ENCODE measurements at places on chromosomes 6 and 20.

- no peak for DNase-seq
These were observed 1.9 kb upstream of the HMGA1 start for GRCh38 chr6:34234667-34235306.

GRCh38 chr6:149242883-149243282, 74.6 kb upstream of the TAB2 start:
- DNase-seq, result no peak

GRCh38 chr6:119325559-119326265, 23.8 kb downstream of the MAN1A1 start:
- no peak for DNase-seq

DNA sequence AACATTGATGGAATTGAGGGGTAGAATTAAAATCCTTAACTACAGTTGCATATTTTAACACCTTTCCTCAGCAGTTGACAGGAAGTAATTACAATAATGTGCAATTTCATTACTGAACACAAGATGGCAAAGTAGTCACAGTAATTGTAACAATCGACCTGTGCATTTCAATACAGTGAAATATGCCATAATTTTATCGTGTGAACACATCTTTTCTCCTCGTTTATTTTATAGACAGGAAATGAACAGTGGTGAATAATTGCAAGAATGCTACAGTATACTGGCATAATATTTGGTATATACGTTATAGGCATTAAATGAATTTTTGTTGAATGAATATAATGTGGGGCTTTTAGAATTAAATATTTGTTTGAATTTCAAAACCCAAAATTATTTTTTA, 25.0 kb downstream of the CYB5R4 start:
- DNase-seq, result peak; percentile 30

- DNase-seq, result no peak
These were observed 10.5 kb downstream of the NKX2-2 start for GRCh38 chr20:21503345-21503744.

- peak; percentile 70 for DNase-seq
These were observed 706 bp downstream of the ZNF184 start for GRCh38 chr6:27472182-27472616.

- peak; percentile 73 for DNase-seq
These were observed 82.0 kb downstream of the JPH2 start for GRCh38 chr20:44104798-44105517.

DNA sequence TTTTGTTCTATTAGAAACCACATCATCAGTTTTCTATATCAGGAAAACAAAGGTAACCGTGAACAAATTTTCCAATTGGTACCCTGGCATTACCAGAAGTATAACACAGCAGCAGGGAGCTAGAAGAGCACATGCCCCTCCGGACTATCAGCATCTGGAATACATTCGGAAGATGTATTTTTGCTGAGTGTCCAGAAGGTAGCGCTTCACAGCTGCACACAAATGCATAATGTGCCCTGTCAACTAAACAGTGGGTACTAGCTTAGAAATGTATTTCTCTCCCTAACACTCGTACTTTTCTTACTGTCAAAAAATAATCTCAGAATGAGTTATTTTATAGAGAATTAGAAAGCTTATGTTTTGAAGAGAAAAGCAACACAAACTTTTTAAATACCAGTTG, 77.6 kb downstream of the HUS1B start:
- no peak for DNase-seq

DNA sequence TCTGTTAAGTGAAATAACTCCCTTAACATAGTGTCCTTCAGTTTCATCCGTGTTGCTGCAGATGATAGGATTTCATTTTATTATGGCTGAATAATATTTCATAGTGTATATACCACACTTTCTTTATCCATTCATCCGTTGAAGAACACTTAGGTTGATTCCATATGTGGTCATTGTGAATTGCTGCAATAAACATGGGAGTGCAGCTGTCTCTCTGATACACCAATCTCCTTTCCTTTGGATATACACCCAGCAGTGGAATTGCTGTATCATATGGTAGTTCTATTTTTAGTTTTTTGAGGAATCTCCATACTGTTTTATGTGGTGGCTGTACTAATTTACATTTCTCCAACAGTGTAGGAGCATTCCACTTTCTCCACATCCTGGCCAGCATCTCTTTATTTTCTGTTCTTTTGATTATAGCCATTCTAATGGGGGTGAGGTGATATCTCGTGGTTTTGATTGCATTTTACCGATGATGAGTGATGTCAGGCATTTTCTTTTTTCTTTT, 193.2 kb downstream of the SLC16A10 start:
- no peak for DNase-seq

DNA sequence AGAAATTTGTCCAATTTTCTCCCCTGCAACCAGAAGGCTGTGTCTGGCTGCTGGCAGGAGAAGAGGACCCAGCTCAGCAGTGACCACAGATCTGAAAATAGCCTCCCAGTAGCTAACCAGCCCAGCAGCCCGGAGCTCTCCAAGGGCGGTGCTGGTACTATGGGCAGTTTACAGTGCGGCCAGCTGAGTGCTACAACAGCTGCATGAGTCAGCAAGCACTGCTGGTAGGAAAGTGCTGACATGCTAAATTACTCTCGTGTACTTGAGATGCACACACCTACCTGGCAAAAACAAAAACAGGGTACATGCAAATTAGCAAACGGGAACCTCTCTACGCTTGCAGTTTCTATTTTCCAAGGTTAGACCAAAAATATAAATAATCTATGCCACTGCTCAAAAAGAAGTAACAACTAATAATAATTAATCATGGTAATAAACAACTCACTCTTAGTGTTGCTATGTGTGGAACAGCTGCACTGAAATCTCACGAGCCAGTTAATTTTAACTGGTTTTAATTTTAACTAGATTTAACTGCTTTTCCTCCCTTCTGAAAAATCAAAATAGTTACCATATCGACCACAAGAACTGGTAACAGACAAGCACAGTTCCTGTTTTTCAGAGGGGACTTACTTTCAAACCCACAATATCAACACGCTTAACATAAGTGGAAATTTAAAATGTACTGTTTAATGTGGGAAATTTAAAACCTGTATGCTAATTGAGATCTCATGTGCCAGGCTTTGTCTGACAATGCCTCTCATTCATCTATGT, 10.8 kb downstream of the BACH2 start:
- no peak for DNase-seq

DNA sequence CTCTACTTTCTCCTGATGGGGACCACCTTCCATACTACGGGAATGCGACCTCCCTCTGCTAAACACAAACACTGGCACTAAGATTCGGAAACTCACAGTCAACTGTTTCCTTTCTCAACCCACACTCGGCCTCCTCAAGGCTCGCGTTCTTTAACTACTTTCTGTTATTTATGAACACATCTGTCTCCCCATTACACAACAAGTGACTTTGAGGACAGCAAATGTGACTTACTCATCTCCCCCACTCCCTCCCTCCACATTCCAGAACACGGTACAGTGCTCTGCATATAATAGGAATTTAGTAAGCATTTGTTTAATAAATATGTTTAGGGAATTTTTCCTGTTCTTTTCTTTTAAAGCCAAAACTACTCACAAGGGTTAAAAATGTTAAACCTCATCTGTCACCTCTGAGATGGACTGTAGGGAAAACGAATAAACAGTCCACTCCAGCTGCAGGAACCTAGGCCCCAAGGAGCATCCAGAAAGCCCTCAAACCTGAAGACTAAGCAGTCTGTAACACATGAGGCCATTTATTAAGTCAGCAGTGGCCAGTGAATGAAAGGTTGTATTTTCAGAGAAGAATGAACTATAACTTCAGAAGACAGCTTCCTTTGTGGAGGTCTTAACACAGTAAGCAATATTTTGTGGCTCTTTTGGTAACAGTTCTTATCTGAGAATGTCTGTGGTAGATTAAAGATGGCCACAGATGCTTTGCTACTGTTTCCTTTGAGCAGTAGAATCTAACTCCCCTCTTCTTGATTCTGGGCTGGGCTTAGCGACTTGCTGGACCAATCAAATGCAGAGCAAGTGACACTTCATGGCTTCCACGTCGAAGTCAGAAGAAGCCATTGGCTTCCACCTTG, 209.6 kb upstream of the DTNBP1 start:
- no peak for DNase-seq

DNA sequence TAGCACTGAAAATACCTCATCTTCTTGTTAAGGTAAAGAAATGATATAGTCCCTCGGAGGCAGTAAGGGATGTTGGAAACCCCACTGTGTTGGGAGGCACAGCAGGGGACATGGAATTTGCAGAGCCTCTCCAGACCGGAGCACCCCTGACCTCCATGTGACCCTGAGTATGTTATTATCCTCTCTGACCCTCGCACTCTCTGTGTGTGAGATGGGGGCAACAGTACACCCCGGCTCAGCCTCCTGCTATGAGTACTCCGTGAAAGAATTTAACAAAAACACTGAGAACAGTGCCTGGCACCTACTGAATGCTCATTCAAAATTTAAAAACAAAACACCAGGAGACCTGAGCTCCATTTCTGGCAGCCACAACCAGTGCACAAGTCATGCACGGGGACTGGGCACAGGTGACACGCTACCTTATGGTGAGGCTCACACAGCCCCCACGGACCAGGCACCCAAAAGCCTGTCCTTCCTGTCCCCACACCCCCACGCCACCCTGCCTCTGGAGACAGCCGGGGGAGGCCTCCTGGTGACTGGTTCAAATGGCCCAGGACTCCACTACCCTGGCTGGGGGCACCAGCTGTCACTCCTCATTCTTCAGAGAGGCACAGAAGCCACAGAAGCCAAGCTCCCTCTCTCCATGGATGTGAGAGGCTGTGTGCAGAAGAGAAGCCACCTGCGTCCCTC, 6.1 kb downstream of the NINL start:
- no peak for DNase-seq

DNA sequence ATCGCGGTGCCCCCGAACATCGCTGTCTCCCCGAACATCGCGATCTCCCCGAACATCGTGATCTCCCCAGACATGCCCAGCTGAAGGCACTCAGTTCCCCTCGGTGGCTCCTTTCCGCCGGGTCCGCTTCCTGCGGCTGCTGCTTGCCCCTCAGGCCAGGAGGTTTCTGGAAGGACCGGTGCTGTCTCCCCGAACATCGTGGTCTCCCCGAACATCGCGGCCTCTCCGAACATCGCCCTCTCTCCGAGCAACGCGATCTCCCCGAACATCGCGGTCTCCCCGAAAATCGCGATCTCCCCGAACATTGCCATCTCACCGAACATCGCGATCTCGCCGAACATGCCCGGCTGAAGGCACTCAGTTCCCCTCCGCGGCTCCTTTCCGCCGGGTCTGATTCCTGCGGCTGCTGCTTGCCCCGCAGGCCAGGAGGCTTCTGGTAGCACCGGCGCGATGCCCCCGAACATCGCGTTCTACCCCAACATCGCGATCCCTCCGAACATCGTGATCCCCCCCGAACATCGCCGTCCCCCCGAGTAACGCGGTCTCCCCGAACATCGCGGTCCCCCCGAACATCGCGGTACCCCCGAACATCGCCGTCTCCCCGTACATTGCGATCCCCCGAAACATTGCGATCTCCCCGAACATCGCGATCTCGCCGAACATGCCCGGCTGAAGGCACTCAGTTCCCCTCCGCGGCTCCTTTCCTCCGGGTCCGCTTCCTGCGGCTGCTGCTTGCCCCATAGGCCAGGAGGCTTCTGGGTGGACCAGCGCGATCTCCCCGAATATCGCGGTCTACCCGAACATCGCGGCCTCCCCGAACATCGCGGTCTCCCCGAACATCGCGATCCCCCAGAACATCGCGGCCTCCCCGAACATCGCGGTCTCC, 808 bp downstream of the ULBP1 start:
- DNase-seq, result no peak

DNA sequence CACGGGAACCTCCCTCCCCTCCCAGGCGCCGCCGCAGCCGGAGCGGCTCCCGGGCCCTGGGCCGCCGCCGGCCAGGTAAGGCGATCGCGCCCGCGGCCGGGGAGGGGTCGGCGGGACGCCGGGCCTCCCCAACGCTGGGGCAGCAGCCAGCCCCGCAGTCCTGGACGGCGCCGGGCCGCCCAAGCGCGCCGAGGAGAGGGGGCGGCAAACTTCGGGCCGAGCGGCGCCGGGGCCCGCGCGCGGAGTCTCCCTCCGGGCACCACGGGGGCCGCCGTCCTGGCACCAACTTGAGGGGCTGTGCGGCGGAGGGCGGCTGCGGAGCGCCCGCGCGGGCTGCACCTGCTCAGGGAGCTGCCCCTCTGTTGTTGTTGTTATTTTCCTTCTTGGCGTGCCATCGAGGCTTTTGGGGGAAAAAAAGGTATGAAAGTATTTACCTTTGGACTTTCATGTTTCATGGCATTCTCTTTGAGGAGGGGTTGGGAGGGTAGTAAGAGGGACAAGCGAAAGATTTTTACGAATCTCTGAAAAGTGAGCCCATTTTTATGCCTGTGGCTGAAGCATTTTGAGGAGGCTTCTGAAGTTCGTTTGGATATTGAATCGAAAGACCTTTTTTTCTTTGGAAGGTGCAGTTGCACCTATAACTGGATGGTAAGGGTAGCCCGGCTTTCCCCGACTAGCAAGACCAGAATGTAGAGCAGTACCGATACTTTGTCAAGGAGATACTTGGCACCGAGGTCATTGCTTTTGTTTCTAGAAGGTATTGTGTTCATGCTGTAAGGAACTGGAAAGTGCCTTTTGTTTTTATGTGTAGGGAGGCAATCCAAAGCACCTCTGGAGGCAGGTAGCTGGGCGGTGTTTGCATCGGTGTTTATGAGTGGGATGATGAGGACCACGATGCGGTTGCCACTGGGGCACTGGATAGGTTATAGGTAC, at the start of gene RNF182:
RNF182 (plus strand) TSS at position 4 of the 933 bp plus-strand sequence. CDS start 52,168 bp downstream, outside the sequence.
- DNase-seq, result peak; percentile 43

- DNase-seq, result no peak
These were observed 554.5 kb upstream of the MAP3K7 start for GRCh38 chr6:91141346-91141745.

DNA sequence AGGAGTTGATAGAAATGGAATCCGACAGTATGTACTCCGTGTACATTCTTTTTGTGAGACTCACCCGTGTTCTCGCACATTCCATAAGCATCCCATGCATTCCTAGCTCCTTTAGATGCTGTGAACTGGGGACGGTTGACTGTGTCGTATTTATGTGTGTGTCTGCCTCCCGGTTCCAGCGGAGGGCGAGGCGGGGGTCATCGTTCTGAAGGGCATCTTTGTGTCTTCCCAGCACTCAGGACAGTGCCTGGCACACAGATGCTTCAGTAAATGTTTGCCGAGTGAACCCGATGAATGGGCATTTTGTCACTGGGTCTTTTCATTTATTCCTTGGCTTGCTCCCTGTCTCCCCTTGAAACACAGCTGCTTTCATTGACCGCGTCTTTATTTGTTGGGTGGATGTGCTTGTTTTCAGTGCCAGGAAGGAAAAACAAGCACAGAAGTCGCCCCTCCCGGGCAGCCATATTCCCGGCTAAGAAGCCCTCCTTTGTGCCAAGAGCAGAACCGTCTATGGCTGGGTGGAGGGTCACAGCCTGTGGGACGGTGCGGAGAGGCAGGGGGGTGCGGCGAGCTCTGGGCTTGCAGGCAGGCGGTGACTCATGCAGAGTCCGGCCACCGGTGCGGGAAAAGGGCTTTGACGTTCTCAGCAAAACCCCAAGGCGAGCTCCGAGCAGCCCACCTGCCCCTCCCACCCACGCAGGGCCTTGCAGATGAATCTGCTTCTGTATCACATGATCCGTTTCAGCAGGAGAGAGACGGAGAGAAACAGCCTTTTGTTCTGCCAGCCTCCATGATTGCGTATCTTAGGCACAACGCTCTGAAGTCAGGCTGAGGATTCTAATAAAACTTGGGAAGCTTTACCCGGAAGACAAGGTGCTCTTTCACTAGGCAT, 11.2 kb upstream of the PSMG4 start:
- no peak for DNase-seq

- DNase-seq, result no peak
These were observed 316.6 kb downstream of the THBS2 start for GRCh38 chr6:168937054-168937453.

GRCh38 chr6:169669147-169669546, 32.7 kb downstream of the WDR27 start:
- no peak for DNase-seq

Measured in NCI-H1105 (cell line).